ENCODE measurements at places on chromosomes 13 and 19.

- DNase-seq = no peak
Measured at GRCh38 chr13:113863524-113864272, at the start of gene GAS6. GAS6 (minus strand) TSS chr13:113864076; CDS start chr13:113863920, 156 bp downstream.

- no peak for DNase-seq
Measured at GRCh38 chr19:29890392-29890791, 51.6 kb upstream of the URI1 start.

DNA sequence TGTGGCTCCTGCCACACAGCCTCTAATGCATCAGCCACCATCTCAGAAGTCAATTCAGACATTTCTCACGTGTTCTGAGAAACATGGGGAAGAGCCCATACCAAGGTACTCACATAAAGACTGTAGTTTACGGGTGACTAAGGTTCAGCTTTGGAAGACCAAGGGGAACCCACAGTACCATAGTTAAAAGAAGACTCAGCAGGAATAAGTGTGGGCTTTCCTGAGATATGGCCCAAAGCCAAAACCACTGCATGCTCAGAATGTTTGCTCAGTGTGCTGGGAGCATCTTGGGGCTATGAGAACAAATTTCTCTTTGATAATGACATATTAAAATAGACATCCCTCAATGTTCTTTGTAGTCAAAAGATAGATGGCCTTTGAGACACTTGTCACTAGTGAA is 283.8 kb downstream of the DCT start:
- no peak for DNase-seq

DNA sequence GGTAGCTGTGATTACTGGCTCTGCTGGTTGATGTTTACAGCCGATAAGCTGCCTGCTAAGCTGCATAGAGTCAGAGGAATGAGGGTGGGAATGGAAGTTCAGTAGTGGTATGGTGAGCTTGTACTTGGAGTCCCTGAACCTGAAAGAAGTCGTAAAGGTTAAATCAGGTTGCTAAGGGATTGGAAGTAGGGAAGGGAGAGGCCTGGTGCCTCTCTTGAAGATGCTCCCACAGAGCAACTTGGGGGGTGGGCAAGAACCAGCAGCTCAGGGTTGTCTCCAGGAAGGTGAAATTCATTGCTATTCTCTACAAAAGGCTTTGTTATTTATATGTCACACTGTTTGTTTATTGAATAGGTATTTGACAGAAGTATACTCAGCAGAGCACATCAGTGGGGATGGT is 73.8 kb upstream of the OLFM4 start:
- DNase-seq = no peak

GRCh38 chr19:33193865-33194362 is at the start of gene LRP3:
LRP3 (plus strand) TSS chr19:33194330; CDS start chr19:33194786, 456 bp downstream.
- DNase-seq = no peak

GRCh38 chr13:107799001-107799400 is 416.3 kb downstream of the LIG4 start:
- DNase-seq = no peak

- DNase-seq = no peak
Measured at GRCh38 chr13:23990455-23990854, 93.2 kb upstream of the C1QTNF9B start.

- no peak for DNase-seq
Measured at GRCh38 chr19:49423071-49423984, at the start of gene PTH2. PTH2 (minus strand) TSS chr19:49423441; CDS start chr19:49423339, 102 bp downstream.

DNA sequence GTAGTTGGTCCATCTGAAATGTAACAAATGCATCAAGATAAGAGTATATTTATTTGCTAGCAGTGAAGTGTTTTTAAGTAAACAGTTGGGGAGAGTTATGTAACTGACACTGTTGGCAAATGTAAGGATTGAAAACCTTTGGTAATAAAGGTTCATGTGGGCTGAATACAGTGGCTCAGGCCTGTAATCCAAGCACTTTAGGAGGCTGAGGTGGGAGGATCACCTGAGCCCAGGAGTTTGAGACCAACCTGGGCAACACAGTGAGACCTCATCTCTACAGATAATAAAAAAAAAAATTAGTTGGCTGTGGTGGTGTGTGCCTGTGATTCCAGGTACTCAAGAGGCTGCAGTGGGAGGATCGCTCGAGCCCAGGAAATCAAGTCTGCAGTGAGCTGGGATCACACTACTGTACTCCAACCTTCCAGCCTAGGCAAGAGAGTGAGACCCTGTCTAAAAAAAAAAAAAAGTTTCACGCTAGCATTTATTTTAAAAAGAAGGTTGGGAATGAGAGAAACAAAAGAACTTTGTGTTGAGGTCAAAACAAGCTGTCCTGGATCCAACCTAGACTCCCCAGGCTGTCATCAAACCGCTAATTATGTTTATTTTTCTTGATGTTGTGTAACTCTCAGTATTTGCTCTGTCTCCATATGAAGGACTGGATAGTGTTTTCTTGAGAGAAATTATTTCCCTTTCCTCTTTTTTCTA is 20.7 kb downstream of the SETDB2 start:
- no peak for DNase-seq

- DNase-seq = no peak
Measured at GRCh38 chr19:4531562-4532165, 3.4 kb downstream of the PLIN5 start.

GRCh38 chr13:35157143-35157755 is 215.2 kb downstream of the NBEA start:
- DNase-seq = peak; percentile 13

DNA sequence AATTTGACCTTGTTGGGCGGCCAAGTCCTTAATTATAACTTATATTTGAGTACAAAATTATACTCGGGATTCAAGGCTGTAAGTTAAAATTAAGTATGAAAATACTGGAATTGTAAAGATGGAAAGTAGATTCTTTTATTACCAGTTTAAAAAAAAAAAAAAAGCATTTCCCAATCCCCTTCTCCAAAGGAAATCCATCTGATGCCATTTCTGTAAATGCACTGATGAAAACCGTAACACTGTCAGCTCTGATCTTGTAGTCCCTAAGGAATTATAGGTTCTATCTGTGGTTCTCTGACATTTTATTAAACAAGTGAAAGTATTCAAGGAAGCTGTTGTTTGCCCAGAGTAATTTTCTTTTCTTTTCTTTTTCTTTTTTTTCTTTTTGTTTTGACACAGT is 41.6 kb upstream of the HNRNPA1L2 start:
- DNase-seq = no peak

DNA sequence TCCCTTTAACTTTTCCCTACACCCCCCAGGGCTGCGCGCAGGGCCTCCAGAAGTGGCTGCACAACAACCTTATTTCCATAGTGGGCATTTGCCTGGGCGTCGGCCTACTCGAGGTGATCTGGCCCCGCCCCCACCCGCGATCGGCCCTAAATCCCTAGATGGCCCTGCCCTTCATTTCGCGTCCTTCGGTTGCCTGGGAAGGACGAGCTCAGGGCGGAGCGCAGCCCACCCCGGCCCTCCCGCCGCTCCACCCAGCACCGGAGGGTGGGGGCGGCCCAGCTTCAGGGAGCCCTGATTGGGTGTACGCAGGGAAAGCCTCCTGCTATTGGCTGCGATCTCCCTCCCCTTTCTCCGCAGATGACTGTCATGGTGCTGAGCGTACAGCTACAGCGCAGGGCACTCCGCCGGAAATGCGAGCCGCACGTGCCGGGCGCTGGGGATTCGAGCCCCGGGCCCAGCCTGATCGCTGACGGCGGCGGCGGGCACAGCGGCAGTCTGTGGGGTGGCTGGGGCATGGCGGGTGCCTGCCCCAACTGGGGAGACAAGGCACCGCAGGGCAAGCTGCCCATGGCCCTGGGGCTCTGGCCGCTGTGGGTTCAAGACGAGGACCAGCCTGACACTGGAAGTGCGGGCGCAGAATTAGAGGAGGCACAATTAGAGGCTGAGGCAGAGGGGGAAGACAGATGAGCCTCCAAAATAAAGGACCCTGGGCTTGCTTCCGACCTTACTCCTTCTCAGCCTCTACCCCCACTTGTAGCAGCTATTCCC is 4.3 kb downstream of the CD37 start:
- no peak for DNase-seq

DNA sequence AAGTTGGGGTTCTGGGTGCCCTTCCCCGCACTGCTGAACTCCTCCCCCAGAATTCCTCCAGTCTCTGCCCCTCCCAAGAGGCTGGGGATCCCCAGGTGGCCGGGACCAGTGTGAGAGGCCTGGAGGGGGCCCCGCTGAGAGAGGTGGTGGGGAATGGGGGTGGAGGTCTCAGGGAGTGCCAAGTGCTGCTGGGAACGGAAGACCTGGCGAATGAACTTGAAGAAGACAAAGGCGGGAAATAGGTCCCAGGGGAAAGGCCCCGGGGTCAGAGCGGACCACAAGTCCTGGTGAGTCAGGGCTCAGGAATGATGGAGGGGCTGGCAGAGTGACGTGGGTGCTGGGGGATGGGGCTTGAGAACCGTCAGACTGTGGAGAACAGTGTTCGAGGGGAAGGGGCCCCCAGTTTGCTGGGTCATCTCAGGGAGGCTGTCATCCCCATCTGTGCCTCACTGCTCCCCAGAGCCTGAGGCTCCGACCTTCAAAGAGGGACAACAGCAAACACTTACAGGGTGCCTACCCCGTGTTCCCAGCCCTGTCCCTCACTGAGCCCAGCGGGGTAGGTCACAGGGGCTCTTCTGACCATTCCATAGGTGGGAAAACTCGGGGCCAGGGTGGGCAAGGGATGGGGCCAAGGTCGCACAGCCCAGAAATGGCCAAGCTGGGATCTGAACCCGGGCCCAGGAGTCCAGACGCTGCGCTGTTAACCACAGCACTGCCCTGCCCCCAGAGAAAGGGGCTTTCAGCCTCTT is 16.0 kb upstream of the SEMA6B start:
- peak; percentile 59 for DNase-seq

DNA sequence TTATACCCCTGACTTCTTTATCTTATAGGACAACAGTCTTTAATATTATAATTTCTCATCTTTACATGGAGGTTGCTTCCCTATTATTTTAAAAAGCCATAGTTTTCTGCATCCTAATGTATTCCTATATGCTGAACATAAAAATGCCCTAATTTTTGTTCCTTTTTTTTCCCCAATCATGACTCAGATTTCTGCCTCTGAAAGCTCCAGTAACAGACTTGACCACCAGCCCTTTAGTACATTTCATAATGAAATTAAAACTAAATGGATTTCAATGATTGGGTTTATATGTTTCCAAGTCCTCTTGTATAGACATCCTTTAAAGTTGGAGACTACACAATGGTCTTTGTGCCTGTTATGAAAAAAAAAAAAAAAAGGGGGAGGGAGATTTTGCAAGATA is 712.5 kb downstream of the DIAPH3 start:
- no peak for DNase-seq

DNA sequence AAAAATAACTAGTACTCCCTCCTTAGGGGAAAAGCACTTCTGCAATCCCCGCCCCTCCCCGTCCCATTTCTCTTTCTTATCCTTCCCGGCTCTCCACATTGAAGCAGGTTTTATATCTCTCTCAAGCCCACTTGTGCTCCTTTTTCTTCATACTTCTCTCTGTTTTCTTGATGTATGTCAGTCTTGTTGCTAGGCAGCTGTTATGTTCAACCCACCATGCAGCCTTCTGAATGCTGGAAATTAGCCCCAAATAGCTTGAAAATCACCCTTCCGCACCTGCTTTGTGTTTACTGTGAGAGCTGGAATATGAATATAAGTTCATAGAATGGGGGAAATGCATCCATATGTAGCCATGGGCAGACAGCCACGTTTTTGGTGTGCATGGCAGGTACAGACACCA is 461.4 kb downstream of the MYO16 start:
- DNase-seq = no peak

DNA sequence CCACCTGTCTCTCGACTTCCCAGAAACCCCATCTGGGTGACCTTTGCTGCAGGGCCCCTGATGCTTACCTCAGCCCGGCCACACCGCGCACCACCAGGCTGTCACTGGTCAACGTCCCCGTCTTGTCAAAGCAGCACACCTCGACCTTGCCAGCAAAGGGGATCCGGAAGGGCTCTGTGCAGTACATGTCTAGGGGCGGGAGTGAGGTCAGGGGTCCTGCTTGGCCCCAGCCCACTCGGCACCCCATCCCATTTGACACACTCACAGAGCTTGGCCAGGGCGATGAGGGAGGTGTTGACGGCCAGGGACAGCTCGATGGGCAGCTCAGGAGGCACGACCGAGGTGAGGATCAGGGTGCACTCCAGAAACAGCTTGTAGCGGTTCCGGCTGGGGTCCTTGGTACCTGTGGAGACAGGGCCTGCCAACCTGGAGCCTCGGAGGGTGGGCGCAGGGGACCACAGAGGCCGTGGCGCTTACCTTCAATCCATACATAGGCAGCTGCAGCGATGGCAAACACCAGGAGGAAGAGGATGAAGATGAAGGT is 8.4 kb downstream of the ATP13A1 start:
- DNase-seq = no peak

- DNase-seq = no peak
Measured at GRCh38 chr19:11196406-11197287, 698 bp downstream of the KANK2 start.

GRCh38 chr19:4305257-4305612 is 837 bp downstream of the FSD1 start:
- DNase-seq = no peak

DNA sequence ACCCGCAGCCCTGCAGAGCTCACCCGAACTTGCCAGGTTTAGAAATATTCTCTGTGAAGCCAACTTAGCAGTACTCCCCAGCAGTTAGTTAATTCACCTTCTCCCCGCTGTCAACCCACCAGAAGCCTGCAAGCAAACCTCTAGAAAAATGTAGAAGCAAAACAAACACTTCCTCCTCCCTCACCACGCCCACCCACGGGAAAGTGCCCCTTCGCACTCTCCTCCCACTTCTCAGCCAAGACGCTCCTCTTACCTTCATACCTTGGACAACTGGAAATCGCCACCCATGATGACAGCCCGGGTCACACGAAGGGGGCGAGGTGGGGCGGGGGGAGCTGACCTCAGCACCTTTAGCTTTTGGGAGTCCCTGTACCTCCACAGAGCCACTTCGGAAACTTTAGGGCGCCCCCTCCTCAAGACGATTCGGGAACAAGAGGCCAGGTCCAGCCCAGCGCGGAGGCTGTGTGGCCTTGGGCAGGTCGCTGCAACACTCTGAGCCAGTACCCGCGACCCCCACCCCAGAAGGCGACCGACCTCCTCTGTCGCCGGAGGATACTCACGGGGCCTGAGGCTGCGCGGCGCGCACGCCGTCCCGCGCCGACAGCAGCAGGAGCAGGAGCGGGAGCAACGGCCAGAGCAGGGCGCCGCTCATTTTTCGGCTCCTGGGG is 485 bp downstream of the CPAMD8 start:
- peak; percentile 28 for DNase-seq

DNA sequence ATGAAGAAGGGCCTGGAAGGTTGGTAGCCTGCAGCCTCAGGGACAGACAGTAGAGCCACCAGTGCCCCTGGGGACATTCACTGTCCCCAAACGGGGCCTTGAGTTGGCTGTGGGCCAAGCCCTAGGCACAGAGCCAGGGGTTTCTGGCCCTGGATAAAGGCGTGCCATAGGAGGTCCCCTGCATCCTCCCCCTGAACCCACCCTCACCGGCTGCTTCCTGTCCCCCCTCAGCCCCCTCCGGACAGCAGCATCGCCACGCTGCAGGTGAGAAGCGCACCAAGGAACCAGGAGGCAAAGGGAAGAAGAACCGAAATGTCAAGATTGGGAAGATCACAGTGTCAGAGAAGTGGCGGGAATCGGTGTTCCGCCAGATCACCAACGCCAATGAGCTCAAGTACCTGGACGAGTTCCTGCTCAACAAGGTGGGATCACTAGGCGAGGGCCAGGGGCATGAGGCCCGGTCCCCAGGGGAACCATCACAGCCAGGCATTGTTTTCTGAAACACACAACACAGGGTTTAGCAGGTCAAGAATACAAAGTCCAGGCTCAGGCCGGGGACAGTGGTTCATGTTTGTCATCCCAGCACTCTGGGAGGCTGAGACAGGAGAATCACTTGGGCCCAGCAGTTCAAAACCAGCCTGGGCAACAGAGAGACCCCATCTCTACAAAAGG is 14.6 kb upstream of the USE1 start:
- no peak for DNase-seq
